ENCODE measurements at places on chromosomes 4 and X.
A peak's percentile ranks its signal among the peaks of the same experiment; 100 is the strongest.

GRCh38 chr4:36414248-36414647 is 132.8 kb downstream of the DTHD1 start:
- DNase-seq = no peak

DNA sequence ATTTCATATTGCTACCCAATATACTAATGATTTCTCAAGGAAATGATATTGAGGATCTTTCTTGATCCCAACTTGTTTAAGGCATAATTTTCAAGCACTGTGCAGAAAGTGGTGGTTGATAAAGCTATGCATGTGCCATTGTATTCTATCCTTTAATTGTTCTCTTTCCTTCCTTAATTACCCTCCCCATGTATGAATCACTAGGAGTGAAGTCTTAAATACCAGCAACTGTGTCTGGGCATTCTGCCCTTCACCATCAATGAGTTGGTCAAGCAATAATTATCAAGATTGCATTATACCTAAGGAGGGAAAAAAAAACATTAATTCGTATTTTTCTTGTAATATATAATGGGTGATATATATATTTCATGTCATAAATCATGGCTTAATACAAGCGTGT is 111.8 kb upstream of the FRMPD4 start:
- DNase-seq = no peak

DNA sequence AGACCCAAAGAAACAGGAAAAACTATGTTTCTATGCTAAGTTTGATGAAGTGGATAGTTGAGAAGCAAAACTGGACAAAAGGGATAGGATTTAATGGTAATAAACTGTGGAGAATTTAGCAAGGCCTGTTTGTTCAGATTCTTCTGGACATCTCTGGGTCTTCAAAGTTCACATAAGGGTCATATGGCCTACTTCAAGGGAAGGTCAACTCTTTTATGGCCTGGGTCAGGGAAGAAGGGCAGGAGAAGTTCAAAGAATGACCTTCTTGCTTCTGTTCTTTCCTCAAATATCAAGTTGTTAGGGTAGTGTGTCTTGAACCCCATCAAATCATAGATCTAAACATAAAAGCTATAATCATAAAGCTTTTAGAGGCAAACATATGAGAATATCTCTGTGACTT is 102.7 kb downstream of the SOWAHB start:
- DNase-seq = no peak

- no peak for DNase-seq
These were observed 42.1 kb downstream of the NFKB1 start for GRCh38 chr4:102543030-102543928.

DNA sequence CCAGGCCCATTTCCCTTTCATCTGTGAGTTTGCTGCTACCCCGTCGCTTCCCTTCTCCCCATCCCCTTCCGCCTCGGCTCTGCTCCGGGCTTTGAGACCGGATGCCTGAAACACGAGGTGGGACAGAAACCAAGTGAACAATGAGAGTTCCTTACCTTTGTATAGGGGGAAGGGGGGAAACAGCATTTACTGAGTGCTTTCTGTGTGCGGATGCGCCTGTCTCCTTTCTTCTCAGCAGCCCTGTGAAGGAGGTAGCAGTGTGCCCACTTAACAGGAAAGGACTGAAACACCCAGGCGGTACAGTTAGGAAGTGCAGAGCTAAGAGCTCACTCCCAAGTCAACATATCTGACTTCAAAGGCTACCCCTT is 43.2 kb upstream of the TMSB15B start:
- DNase-seq = peak; percentile 9

GRCh38 chr4:48090621-48091020 is 43.4 kb downstream of the TXK start:
- DNase-seq = no peak

DNA sequence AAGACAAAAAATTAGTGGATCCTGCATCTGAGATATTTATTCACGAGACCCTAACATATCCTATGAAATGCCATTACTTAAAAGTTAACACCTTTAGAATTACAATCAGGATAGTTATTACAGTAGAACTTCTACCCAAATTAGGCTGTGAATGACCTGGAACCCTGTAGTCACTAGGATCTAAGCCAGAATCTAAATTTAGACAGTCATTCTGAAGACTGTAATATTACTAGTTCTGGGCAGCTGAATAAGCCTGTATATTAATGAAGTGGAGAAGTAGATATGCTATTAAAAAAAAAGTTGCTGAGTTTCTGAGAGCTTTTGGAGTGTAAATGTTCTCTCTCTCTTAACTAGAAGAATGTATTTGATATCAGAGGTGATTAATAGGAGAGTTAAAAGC is 67.0 kb downstream of the FAM13A start:
- DNase-seq = no peak

All from CD14-positive monocyte (primary cell).